ENCODE measurements at places on chromosomes 16 and 17.
A peak's percentile ranks its signal among the peaks of the same experiment; 100 is the strongest.

DNA sequence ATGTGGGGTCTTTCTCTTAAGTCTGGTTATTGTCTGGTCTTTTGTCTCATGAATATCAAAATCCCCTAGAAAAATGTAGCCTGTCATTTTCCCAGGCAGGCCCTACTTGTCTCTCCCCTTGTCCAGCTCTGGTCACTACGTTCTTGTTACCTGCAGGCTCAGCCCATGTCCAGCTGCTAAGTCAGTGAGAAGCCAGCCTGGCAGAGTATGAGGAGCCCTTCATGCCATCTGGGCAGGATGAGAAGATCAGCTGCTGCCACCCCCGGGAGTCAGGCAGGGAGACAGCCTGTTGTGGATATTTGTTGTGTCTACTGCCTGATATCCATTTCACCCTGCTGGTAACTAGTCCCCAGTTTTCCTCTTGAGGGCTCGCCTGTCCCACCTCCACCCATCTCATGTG is 88.9 kb downstream of the ASIC2 start:
- DNase-seq: no peak

- DNase-seq: no peak
These were observed 103.0 kb downstream of the NPIPB11 start for GRCh38 chr16:29303520-29303919.

DNA sequence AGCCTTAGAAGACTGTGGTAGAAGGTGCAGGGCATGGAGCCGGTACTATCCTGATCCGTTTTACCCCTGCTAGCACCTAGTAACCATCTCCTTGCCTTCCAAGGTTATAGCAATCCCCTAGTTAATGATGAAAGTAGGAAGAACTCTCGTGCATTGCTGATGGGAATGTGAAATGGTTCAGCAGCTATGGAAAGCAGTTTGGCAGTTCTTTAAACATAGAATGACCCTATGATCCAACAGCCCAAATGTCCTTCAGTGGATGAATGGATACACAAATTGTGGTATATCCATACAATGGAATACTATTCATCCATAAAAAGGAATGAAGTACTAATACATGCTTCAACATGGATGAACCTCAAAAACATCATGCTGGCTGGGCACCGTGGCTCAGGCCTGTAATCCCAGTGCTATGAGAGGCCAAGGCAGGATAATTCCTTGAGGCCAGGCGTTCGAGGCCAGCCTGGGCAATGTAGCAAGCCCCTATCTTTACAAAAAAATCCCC is 6.2 kb upstream of the SRCIN1 start:
- DNase-seq: no peak

GRCh38 chr17:31678431-31678830 is 180.6 kb downstream of the COPRS start:
- peak; percentile 58 for DNase-seq

DNA sequence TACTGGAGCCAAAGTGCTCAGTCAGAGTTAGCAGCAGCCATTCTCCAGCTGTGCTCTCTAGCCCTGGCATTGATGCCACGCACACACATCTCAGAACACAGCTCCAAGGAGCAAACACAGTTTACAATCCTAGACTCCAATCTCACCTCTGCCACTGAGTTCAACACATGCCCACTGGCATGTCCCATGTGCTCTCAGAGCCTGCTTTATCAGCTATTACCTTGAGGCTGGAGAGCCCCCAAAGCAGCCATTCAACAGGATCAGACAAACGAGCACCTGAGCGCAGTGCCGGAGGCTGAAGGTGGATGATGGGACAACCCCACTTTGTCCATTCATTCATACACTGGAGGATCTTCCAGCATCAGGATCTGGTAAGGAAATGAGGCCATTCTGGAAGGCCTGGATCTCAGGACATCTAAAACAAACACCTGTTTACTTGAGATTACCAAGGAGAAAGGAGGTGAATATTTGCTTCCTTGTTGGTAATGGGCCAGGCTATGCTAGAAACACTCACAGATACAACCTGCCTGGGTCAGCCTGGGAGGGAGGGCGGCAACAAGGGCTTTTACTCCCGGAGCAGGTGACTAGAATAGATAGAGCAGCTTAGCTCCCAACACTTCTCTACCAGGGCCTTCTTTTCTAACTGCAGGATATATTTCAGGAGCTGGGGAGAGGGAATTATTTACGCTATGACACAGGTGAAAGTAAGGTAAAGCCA is 25.4 kb downstream of the RANBP10 start:
- DNase-seq: no peak

GRCh38 chr17:64608571-64608981 is 53.5 kb downstream of the SMURF2 start:
- DNase-seq: peak; percentile 60
